H9 (cell line): ENCODE measurements at places on chromosomes 13 and 19. TPM values are rescaled to one million over a fixed set of nuclear protein-coding genes. Genes with fewer than 3 reads are reported as not detected.

GRCh38 chr13:33372251-33372919, 86.8 kb upstream of the STARD13 start:
- no peaks in the 10 kb centered on the region for H3K36me3 ChIP-seq
- H3K4me3 ChIP-seq: no peak overlapping the region
- H3K27ac ChIP-seq: no peak overlapping the region

The CYP2S1 gene
- total RNA-seq: 159 and 175 TPM in 2 replicates

The SAFB gene
- 107 and 110 TPM in 2 replicates for total RNA-seq

GRCh38 chr13:31199527-31199848, 287 bp upstream of the B3GLCT start:
- H3K4me1 ChIP-seq: no peaks in the 10 kb centered on the region
- H3K36me3 ChIP-seq: peaks cover 2% of the 10 kb centered on the region; the same call in 2 of the 3 replicates
- H3K4me3 ChIP-seq: peak overlapping the region; percentile 67
- no peak overlapping the region for H3K27ac ChIP-seq
- no peaks in the 10 kb centered on the region for H3K27me3 ChIP-seq
- DNase-seq: no peak

DNA sequence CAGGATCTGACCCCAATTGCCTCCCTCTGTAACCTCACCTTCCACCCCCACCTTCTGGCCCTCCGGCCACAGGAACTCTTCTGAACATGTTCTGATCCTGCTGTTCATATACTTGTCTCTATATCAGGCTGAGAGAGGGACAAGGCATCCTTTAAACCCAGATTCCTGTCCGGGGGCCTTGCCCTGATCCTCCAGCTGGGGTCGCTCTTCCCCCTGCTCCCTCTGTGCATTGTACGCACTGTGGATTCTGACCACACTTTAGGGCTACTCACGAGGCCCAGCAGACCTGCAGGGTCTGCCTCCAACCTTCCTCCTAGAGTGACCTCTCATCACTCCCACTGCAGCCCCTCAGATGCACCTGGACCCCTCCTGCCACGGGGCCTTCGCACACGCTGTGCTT, 269.3 kb downstream of the UQCRFS1 start:
- peak; percentile 60 for DNase-seq
- H3K27ac ChIP-seq: no peak overlapping the region
- H3K27me3 ChIP-seq: no peaks in the 10 kb centered on the region
- H3K4me1 ChIP-seq: no peaks in the 10 kb centered on the region

GRCh38 chr13:26604784-26605545, 47.5 kb downstream of the WASF3 start:
- peaks cover 3% of the 10 kb centered on the region; the same call in 1 of the 2 replicates for H3K4me1 ChIP-seq
- no peaks in the 10 kb centered on the region for H3K36me3 ChIP-seq
- H3K4me3 ChIP-seq: no peak overlapping the region

DNA sequence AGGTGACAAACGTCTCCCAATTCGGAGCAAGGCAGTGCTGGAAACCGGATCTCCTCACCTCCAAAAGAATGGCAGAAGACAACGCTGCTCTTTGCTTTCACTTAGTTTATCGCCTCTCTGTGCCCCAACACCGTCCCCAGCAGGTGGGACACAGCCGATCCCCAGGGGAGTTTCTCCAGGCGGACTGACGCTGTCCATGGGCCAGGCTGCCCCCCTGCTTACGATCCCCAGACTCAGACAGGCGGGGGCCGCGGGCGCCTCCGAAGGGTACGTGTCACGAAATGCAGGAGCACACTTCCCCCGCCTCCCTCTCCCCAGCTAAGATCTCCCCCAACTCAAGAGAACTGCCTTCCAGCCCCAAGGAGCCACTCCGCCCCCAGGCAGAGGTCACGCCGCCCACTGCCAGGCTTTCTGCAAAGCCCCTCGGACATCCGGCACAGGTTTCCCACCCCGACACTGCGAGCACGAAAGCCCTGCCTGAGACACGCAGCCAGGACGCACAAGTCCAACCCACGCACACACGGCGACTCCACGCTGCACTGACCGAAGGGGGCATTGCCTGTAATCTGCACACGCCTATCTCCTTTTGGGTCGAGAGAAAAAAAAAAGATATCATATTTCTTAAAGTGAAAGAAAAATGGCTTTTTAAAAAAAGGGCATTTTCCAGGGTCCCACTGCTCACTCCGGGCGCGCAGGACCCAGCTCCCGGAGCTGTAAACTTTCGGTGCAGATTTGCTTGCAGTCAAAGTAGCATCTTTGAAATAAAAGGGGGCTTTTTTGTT, 2.0 kb downstream of the SPRY2 start:
- peaks cover 34% of the 10 kb centered on the region for H3K36me3 ChIP-seq
- no peaks in the 10 kb centered on the region for H3K27me3 ChIP-seq
- peaks cover 6% of the 10 kb centered on the region; the same call in 1 of the 2 replicates for H3K4me1 ChIP-seq
- no peak overlapping the region for H3K27ac ChIP-seq

The AP1M2 gene
- total RNA-seq: 146 and 150 TPM in 2 replicates

The GPR4 gene
- 0.07 TPM in 1 of 2 replicates, not detected in the other for total RNA-seq

GRCh38 chr13:112098699-112099098, 31.8 kb downstream of the SOX1 start:
- no peak overlapping the region for H3K4me3 ChIP-seq
- no peak for DNase-seq
- H3K4me1 ChIP-seq: no peaks in the 10 kb centered on the region
- H3K27me3 ChIP-seq: peaks cover 14% of the 10 kb centered on the region; the same call in 1 of the 2 replicates
- H3K36me3 ChIP-seq: no peaks in the 10 kb centered on the region; the same call in 1 of the 2 replicates

GRCh38 chr13:110359840-110360301, 52.8 kb downstream of the COL4A2 start:
- no peak for DNase-seq
- H3K4me3 ChIP-seq: no peak overlapping the region
- no peak overlapping the region for H3K27ac ChIP-seq
- H3K36me3 ChIP-seq: peaks cover 12% of the 10 kb centered on the region

The NTF4 gene
- total RNA-seq: 2.1 and 2.3 TPM in 2 replicates

The REX1BD gene
- total RNA-seq: 72.3 and 79.0 TPM in 2 replicates

The TBXA2R gene
- total RNA-seq: 0.63 and 0.64 TPM in 2 replicates

The ZSWIM4 gene
- 50.7 and 53.1 TPM in 2 replicates for total RNA-seq

- H3K36me3 ChIP-seq: no peaks in the 10 kb centered on the region
- no peaks in the 10 kb centered on the region for H3K4me1 ChIP-seq
- no peaks in the 10 kb centered on the region for H3K27me3 ChIP-seq
- no peak overlapping the region for H3K4me3 ChIP-seq
Observed at GRCh38 chr13:77896536-77896935, 22.1 kb downstream of the EDNRB start.

- H3K27ac ChIP-seq: no peak overlapping the region
- peak; percentile 61 for DNase-seq
- peak overlapping the region; percentile 92 for H3K4me3 ChIP-seq
- peaks cover 2% of the 10 kb centered on the region; the same call in 1 of the 2 replicates for H3K4me1 ChIP-seq
Observed at GRCh38 chr13:95643936-95644598, 439 bp downstream of the DZIP1 start.

The SIGLECL1 gene
- total RNA-seq: not detected in 2 replicates

The RUBCNL gene
- 0.94 and 1.4 TPM in 2 replicates for total RNA-seq

GRCh38 chr13:43023289-43023963, at the start of gene DNAJC15:
Gene DNAJC15, plus strand, starts transcription at chr13:43023586. Its CDS starts 41 bp downstream, at chr13:43023627.
- no peaks in the 10 kb centered on the region; the same call in 1 of the 2 replicates for H3K4me1 ChIP-seq
- peaks cover 11% of the 10 kb centered on the region for H3K36me3 ChIP-seq
- H3K4me3 ChIP-seq: peak within 1 kb of the TSS; percentile 87

GRCh38 chr19:18208098-18208951, 4.5 kb upstream of the RAB3A start:
- no peaks in the 10 kb centered on the region for H3K4me1 ChIP-seq
- no peaks in the 10 kb centered on the region for H3K27me3 ChIP-seq
- DNase-seq: peak; percentile 72
- peak overlapping the region; percentile 53; the same call in 2 of the 3 replicates for H3K4me3 ChIP-seq
- H3K27ac ChIP-seq: no peak overlapping the region

The GZMM gene
- 0.64 and 0.66 TPM in 2 replicates for total RNA-seq

The LINGO3 gene
- total RNA-seq: 0.28 and 0.61 TPM in 2 replicates

The RDH8 gene
- 0.13 TPM in 1 of 2 replicates, not detected in the other for total RNA-seq

GRCh38 chr19:35318679-35319448, 10.1 kb upstream of the CD22 start:
- H3K4me1 ChIP-seq: no peaks in the 10 kb centered on the region
- H3K27me3 ChIP-seq: no peaks in the 10 kb centered on the region
- H3K4me3 ChIP-seq: 0 out of 3 replicates have a peak overlapping the region, but pooled peaks have one; percentile 15
- no peak overlapping the region for H3K27ac ChIP-seq
- H3K36me3 ChIP-seq: peaks cover 4% of the 10 kb centered on the region; the same call in 1 of the 2 replicates
- peak; percentile 25 for DNase-seq

The TLE2 gene
- 3.1 and 4.2 TPM in 2 replicates for total RNA-seq

The SIGLEC10 gene
- total RNA-seq: not detected in 2 replicates

The KLK13 gene
- 3.0 and 4.2 TPM in 2 replicates for total RNA-seq

The ATP1A3 gene
- total RNA-seq: 11.6 and 12.0 TPM in 2 replicates
